Activated CD4-positive, alpha-beta T cell treated with anti-CD3 and anti-CD28 coated beads, Interleukin-2, amount 10 ng/mL, durations not matched to agents 24 days and 14 days (primary cell): ENCODE measurements at places on chromosomes 16 and 17. TPM values are rescaled to one million over a fixed set of nuclear protein-coding genes. Genes with fewer than 3 reads are reported as not detected.

Gene SLC6A2
- not detected in 2 replicates for total RNA-seq

DNA sequence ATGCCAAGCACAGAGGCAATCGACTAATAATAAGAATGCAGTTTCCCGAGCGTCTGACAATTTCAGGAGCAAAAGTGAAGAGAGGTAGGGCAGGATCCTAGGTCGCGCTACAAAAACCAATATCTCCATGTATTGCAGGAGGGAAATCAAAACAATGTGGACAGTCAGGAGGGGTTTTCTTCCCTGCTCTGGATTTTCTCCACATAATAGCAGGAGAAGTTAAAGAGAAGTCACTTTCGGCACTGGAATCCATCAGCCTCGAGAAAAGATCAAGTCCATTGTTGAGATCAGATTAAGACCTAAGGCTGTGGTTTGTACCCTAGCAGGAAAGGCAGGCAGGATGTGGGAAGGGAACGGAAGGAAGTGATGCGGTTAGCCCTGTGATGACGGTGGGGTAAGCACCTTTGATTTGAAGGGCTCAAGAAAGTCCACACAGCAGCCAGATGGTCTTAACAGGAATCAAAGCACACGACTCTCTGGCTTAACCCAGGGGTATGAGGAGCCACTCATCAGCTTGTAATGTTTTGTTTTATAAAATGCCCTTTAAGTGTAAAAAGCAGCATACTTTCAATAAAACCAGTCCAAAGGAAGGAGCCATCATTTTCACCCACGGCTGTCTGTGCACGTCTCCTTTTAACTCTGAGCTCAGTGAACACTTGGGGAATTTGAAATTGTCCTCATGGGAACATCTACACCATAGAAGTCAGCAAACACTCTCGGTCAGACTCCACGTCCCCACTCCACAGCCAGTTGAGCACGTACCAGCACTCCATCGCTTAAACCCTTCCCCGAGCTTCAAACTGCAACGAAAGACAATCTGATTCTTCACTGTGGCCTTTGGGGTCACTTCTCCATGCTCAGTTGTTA, 15.8 kb upstream of the AKTIP start:
- peak overlapping the region; percentile 83 for H3K27ac ChIP-seq
- H3K4me1 ChIP-seq = peaks cover 54% of the 10 kb centered on the region
- H3K27me3 ChIP-seq = no peaks in the 10 kb centered on the region
- peak; percentile 95 for DNase-seq
- H3K36me3 ChIP-seq = peaks cover 4% of the 10 kb centered on the region

DNA sequence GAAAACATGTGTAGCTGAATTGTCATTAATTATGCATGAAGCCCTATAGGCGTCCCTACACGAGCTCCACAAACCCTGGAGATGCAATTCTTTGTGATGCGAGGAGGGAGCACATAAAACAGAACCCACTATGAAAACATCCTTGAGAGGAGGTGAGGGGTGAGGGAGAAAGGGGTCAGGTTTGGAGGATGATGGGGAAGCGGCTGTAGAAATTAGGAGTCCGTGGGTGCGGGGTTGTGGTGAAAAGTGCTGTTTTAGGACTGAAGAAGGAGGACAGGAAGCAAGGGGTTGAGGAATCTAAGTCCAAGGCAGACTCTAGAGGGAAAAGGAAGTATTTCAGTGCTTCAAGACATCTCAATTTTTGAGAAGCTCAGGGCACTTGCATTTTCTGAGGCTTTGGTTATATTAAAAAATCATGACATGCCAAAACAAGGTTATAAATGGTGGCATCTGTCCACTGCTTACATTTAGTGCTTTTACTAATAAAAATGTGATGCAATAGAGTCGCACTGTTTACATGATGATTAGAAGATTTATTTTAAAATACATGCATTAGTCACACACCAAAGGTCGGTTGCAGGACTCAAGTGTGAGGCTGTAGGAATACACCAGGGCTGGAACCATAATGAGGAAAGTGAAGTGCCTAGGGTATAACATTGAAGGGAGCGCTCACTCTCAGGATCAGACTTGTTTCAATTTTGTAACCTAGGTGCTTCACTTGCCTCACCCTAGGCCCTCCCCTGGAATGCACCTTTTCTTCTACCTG, 379.5 kb downstream of the HS3ST4 start:
- H3K4me3 ChIP-seq = no peak overlapping the region
- H3K27ac ChIP-seq = no peak overlapping the region
- H3K27me3 ChIP-seq = no peaks in the 10 kb centered on the region
- DNase-seq = no peak
- no peaks in the 10 kb centered on the region for H3K36me3 ChIP-seq

DNA sequence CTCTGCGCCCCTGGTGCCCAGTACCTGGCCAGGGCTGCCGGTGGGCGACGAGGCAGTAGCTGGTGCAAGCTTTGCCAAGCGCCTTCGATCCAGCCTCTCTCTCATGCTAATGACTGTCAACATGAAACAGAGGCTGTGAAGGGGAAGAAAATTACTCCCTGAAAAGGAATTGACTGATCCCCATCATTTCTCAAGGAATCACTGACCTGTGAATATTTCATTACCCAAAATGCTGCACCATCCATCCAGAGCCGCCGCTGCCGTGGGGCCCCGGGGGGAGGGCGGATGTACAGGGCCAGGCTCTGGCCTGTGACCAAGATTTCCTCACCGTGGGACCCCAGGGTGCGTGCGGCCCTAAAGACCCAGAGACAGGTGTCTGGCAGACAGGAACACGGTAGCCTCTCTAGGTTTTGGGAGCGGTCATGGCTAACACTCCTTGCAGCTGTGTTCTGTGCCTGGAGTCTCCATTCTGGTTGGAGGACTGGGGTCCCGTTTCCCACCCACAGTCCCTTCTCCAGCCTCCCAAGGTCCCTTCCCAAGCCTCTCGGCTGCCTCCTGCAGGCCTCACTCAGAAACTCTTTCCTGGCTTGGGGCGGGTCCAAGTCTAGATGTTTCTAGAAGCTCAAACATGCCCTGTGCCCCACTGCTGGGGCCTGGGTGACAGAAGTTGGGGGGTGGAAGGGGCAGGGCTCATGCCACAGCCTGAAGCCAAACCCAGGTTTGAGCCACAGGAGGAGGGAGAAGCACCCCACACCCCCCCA, 73.3 kb downstream of the ENGASE start:
- H3K36me3 ChIP-seq = no peaks in the 10 kb centered on the region
- no peak for DNase-seq
- peaks cover 3% of the 10 kb centered on the region for H3K27me3 ChIP-seq
- no peak overlapping the region for H3K27ac ChIP-seq
- H3K4me3 ChIP-seq = no peak overlapping the region

DNA sequence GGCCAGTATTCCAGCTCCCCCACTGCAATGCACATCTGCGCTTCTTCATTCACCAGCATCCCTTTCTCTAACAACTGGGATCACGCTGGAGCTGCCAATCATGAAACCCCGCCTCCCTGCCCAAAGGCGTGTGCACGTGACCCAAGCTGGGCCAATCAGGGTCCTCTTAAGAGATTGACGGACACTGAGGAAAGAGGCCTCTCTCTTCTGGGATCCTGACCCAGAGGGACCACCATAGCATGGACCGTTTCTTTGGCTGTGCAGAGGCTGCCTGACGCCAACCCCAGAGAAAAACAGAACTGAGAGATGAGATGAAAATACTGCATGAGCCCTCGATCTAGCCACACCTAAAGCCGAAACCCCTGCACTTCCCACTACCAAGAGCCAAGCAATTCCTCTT, 32.0 kb downstream of the COTL1 start:
- no peaks in the 10 kb centered on the region for H3K27me3 ChIP-seq
- H3K4me3 ChIP-seq = no peak overlapping the region

- H3K4me3 ChIP-seq = no peak overlapping the region
- H3K27ac ChIP-seq = no peak overlapping the region
- no peak for DNase-seq
- no peaks in the 10 kb centered on the region for H3K4me1 ChIP-seq
- H3K36me3 ChIP-seq = no peaks in the 10 kb centered on the region
Observed at GRCh38 chr17:15133826-15134225, 131.3 kb downstream of the PMP22 start.

- no peak overlapping the region for H3K4me3 ChIP-seq
- no peaks in the 10 kb centered on the region for H3K27me3 ChIP-seq
- DNase-seq = no peak
- no peaks in the 10 kb centered on the region for H3K4me1 ChIP-seq
- no peak overlapping the region for H3K27ac ChIP-seq
Observed at GRCh38 chr17:14622615-14623101, 321.8 kb downstream of the HS3ST3B1 start.

GRCh38 chr16:54655121-54655590, 275.5 kb upstream of the IRX5 start:
- H3K4me1 ChIP-seq = no peaks in the 10 kb centered on the region
- H3K27ac ChIP-seq = no peak overlapping the region
- no peak overlapping the region for H3K4me3 ChIP-seq
- DNase-seq = no peak
- no peaks in the 10 kb centered on the region for H3K36me3 ChIP-seq

Gene KRT20
- not detected in 2 replicates for total RNA-seq
